ENCODE measurements at places on chromosomes 6 and 20.

- DNase-seq: no peak
These were observed 33.2 kb downstream of the HLA-DRA start for GRCh38 chr6:32472781-32473375.

GRCh38 chr6:45611491-45611890 lies 233.8 kb upstream of the SUPT3H start:
- no peak for DNase-seq

DNA sequence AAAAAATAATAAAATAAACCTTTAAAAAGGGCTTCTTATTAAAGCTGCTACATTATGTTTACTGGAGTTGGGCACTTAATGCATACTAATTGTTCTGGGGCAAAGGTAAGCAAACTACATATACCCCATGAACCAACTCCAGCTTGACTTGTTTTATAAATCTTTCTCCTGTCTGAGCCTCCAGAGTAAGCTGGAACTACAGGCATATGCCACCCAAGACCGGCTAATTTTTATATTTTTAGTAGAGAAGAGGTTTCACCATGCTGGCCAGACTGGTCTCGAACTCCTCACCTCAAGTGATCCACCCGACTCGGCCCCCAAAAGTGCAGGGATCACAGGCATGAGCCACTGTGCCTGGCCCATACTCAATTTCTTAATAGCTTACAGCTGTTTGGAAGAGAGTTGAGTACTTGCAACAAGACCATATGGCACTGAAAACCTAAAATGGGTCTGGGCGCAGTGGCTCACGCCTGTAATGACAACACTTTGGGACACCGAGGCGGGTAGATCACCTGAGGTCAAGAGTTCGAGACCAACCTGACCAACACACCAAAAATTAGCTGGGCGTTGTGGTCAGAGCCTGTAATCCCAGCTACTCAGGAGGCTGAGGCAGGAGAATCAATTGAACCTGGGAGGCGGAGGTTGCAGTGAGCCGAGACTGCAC lies 19.9 kb downstream of the ROMO1 start:
- DNase-seq: no peak

GRCh38 chr20:56420028-56420427 lies 8.0 kb downstream of the CASS4 start:
- no peak for DNase-seq

DNA sequence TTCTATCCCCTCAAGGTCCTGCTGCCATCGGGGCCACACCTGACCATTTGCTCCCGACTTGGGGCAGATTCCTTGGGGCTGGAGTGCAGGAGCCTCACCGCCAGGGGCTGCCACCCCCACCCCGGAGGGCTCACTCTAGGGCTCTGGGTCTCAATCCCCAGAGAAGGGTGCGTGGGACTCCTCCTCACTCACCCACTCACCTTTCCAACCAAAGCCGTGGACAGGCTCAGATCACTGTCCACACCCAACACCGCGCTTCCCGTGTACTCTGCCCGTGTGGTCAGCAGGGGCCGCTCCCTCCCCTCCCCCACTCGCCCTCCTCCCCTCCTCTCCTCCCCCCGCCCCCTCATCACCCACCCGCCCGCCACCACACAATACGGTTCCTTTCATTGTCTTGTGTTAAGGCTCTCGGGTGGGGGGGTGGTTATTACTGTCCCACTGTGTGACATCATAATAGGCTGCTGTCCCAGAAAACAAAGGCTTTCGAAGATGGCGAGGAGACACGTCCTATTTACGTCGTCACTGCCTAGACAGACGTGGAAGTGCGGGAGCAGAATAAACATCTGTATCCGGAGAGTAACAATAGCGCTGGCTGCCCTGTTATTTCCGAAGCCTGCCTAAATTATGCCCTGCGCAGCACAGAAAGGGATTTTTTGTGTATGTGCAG lies 85.8 kb downstream of the YTHDF1 start:
- DNase-seq: no peak

DNA sequence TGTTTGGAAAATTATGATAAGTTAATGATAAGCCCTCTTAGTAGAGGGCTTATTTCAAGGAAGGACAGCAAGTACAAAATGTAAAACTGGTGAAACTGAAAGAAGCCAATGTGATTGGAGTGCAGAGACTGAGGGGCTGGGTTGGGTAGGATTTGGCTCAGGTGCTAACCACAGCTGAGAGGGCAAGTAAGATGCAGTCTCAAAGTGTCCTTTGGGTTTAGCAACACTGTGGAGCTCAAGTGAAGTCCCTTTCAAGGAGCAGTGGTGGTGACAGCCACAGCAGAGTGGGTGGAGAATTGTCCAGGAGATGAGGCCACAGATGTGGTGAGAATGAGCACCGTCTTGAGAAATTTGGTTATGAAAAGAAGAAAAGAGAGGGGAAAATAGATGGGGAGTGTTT lies 181.4 kb downstream of the AKAP7 start:
- DNase-seq: no peak
